PC-3 (cell line): ENCODE measurements at places on chromosomes 5 and 9. TPM values are rescaled to one million over a fixed set of nuclear protein-coding genes. Genes with fewer than 3 reads are reported as not detected.

SEMA6A gene
- total RNA-seq: not detected in 2 replicates

ARID3C gene
- total RNA-seq: 0.23 TPM in 1 of 2 replicates, not detected in the other

TRIM36 gene
- 0.15 TPM in 1 of 2 replicates, not detected in the other for total RNA-seq

GRCh38 chr5:145449794-145450193 is 385.3 kb downstream of the PRELID2 start:
- no peaks in the 10 kb centered on the region for H3K4me1 ChIP-seq
- H3K27ac ChIP-seq: no peak overlapping the region
- no peak overlapping the region for H3K4me3 ChIP-seq
- no peaks in the 10 kb centered on the region for H3K27me3 ChIP-seq
- no peak for DNase-seq

- H3K4me3 ChIP-seq: no peak overlapping the region
- H3K36me3 ChIP-seq: no peaks in the 10 kb centered on the region
- peaks cover 8% of the 10 kb centered on the region for H3K4me1 ChIP-seq
- H3K27ac ChIP-seq: no peak overlapping the region
- no peaks in the 10 kb centered on the region for H3K27me3 ChIP-seq
Observed at GRCh38 chr9:87765521-87765920, 39.6 kb downstream of the CTSL start.

UBAP1 gene
- total RNA-seq: 15.2 and 16.5 TPM in 2 replicates

SLC34A1 gene
- total RNA-seq: 0.07 and 0.12 TPM in 2 replicates
